ENCODE measurements at places on chromosomes 13 and 19.

DNA sequence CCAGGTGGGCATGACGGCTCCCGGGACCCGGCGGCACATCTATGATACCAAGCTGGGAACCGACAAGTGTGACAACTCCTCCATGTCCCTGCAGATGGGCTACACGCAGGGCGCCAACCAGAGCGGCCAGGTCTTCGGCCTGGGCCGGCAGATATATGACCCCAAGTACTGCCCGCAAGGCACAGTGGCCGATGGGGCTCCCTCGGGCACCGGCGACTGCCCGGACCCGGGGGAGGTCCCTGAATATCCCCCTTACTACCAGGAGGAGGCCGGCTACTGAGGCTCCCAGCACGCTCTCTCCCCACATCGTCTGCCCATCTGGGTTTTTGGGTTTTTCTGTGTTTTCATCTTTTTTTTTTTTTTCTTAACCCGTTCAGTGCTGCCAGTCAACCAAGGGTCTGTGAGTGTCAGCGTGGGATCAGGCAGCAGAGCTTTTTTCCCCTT is 2.3 kb upstream of the ABCA7 start:
- no peak for DNase-seq
- no peaks in the 10 kb centered on the region for H3K27me3 ChIP-seq
- H3K4me1 ChIP-seq = no peaks in the 10 kb centered on the region
- H3K36me3 ChIP-seq = peaks cover 6% of the 10 kb centered on the region
- H3K4me3 ChIP-seq = no peak overlapping the region

DNA sequence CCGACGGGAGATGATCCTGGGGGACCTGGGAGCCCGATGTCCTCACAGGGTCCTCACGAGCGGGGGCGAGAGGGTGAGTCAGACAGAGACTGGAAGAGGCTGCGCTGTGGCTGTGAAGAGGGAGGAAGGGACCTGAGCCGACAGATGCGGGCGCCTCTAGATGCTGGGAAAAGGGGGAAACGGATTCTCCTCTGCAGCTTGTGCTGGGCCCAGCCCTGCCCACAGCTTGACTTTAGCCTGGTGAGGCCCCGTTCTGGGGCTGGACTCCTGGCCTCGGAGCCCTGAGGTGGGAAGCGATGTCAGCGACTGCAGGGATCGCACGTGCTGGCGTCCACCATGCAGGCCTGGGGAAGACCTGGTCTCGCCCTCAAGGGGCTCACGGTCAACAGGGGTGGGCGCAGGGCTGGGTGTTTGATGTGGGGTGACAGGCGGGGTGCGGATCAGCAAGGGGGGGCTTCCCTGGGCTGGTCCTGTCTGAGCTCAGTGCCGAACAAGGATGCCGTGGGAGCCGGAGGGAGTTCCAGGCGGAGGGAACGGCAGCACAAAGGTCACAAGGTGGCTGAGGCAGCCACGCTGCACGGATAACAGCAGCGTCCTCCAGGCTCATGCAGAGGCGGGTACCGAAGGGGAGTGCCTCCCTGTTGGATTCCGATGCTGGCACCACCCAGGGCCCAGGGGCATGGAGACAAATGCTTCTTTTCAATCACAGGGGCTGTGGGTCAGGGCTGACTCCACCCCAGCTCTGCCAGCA is 31.8 kb downstream of the PIP5K1C start:
- no peaks in the 10 kb centered on the region for H3K27me3 ChIP-seq
- H3K4me1 ChIP-seq = no peaks in the 10 kb centered on the region
- no peaks in the 10 kb centered on the region for H3K36me3 ChIP-seq
- no peak for DNase-seq
- peak overlapping the region; percentile 87 for H3K27ac ChIP-seq

GRCh38 chr13:33259296-33259695 is 26.3 kb downstream of the STARD13 start:
- no peak overlapping the region for H3K4me3 ChIP-seq
- no peak overlapping the region for H3K27ac ChIP-seq
- no peak for DNase-seq
- no peaks in the 10 kb centered on the region for H3K4me1 ChIP-seq

DNA sequence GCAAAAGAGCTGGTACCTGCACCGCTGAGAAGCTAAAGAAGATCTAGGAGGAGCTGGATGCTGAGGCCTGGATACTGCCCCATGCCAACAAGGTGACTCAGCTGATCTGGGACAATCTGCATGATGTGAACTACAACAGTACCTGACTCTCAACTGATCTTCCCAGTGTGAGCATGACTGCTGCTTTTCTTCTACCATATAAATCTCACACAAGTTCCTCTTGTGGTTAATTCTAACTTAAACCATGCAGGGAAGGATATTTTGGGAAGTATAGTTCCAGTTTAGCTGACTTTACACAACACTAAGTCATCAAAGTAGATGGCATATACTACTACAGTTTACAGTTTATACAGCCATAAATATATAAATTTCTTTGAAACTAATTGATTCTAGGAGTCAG is 91.9 kb downstream of the SLAIN1 start:
- no peak overlapping the region for H3K4me3 ChIP-seq
- no peaks in the 10 kb centered on the region for H3K36me3 ChIP-seq
- H3K27ac ChIP-seq = no peak overlapping the region
- H3K4me1 ChIP-seq = no peaks in the 10 kb centered on the region
- DNase-seq = no peak

GRCh38 chr13:41502673-41503072 is 45.3 kb downstream of the RGCC start:
- no peak overlapping the region for H3K27ac ChIP-seq
- no peak for DNase-seq
- H3K36me3 ChIP-seq = no peaks in the 10 kb centered on the region
- no peak overlapping the region for H3K4me3 ChIP-seq

DNA sequence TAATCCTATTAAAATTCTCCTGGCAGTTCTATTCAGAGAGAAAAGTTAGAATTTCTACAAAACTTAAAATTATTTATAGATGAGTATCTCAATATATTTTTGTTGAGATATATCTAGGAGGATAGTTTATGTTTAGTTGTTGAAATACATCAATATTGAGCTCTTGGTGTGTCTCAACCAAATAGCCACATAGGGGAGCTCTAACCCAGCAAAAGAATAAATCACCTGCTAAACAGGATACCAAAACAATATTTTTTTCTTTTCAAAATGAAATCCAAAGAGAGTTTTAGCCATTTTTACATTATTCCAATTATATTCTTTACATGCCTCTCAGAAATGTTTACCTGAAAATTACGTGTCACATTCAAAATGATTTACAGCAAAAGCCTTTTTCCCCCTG is 954.7 kb downstream of the SLITRK6 start:
- H3K27ac ChIP-seq = no peak overlapping the region
- no peak for DNase-seq
- H3K4me3 ChIP-seq = no peak overlapping the region
- H3K36me3 ChIP-seq = no peaks in the 10 kb centered on the region
- no peaks in the 10 kb centered on the region for H3K27me3 ChIP-seq

- no peak overlapping the region for H3K27ac ChIP-seq
- no peaks in the 10 kb centered on the region for H3K27me3 ChIP-seq
- H3K4me3 ChIP-seq = no peak overlapping the region
- DNase-seq = peak; percentile 87
- peaks cover 2% of the 10 kb centered on the region for H3K4me1 ChIP-seq
- no peaks in the 10 kb centered on the region for H3K36me3 ChIP-seq
These were observed 197.0 kb downstream of the COL4A1 start for GRCh38 chr13:110109910-110110309.

- H3K4me3 ChIP-seq = no peak overlapping the region
- no peaks in the 10 kb centered on the region for H3K36me3 ChIP-seq
- no peak for DNase-seq
- H3K4me1 ChIP-seq = no peaks in the 10 kb centered on the region
These were observed 56.3 kb upstream of the GPR12 start for GRCh38 chr13:26816881-26817280.

GRCh38 chr19:21750586-21751128 is 16.7 kb downstream of the ZNF100 start:
- H3K27me3 ChIP-seq = no peaks in the 10 kb centered on the region
- no peak overlapping the region for H3K27ac ChIP-seq
- H3K4me3 ChIP-seq = no peak overlapping the region

- no peak overlapping the region for H3K4me3 ChIP-seq
- no peaks in the 10 kb centered on the region for H3K27me3 ChIP-seq
- no peaks in the 10 kb centered on the region for H3K4me1 ChIP-seq
- H3K27ac ChIP-seq = no peak overlapping the region
- no peak for DNase-seq
- H3K36me3 ChIP-seq = no peaks in the 10 kb centered on the region
These were observed 70.4 kb downstream of the FLT1 start for GRCh38 chr13:28424541-28424940.

DNA sequence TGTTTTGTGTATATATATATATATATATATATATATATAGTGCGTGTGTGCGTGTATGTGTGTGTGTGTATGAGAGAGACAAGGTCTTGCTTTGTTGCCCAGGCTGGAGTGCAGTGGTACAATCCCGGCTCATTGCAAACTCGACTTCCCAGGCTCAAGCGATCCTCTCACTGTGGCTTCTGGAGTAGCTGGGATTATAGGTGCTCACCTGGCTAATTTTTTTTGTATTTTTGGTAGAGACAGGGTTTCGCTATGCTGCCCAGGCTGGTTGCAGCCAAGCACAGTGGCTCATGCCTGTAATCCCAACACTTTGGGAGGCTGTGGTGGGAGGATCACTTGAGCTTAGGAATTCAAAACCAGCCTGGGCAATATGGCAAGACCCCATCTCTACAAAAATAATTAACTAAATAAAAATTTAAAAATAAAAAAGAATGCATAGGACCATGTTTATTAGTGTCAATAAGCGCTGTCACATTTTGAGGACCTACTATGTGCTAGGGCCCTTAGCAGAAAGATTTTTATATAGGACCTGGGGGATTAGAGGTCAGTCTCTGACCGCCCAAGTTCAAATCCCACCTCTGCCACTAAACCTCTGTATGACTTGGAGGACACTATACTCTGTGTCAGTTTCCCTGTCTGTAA is 1.8 kb downstream of the PVR start:
- H3K4me1 ChIP-seq = no peaks in the 10 kb centered on the region
- H3K4me3 ChIP-seq = no peak overlapping the region
- peak; percentile 6 for DNase-seq
- H3K27me3 ChIP-seq = no peaks in the 10 kb centered on the region
- no peaks in the 10 kb centered on the region for H3K36me3 ChIP-seq

GRCh38 chr13:105817498-105817897 is 718.0 kb downstream of the EFNB2 start:
- H3K27ac ChIP-seq = no peak overlapping the region
- no peaks in the 10 kb centered on the region for H3K36me3 ChIP-seq
- H3K4me3 ChIP-seq = no peak overlapping the region
- H3K4me1 ChIP-seq = no peaks in the 10 kb centered on the region

DNA sequence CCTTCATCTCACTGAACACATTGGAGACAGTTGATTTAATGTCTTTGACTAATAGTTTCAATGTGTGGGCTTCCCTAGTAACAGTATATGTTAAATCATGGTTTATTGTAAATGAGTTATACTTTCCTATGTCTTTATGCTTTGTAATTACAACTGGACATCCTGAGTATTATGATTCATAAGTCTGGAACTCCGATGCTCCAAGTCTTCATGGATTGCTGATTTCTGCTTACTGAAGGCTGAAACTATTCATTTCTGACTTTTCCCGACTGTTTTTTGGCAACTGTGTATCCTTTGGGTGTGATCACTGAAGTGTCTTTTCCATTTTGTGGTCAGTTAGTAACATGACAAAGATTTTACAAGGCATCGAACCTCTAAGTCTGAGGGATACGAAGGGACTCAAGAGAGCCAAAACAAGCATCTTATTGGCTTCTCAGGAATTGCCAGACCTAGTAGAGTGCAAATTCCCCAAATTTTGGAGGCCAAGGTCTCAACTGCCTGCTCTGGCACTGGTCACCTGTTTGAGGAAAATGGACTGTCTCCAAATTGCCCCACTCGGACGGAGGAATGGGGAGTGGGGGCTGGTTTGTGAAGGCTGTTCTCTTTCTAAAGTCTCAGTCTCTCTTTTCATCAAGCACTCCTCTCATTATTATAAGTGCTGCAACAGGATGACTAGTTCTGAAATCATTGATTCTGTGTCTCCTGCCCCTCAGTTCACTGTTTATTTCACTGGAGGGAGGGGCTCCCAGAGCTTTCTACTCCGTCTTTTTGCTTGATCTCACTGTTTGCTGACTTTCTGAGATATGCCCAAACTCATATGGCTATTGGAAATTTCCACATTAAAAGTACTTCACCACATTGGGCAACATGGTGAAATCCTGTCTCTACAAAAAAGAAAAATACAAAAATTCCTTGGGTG is 20.2 kb upstream of the CD70 start:
- no peaks in the 10 kb centered on the region for H3K36me3 ChIP-seq
- H3K27ac ChIP-seq = no peak overlapping the region
- H3K4me1 ChIP-seq = no peaks in the 10 kb centered on the region
- no peaks in the 10 kb centered on the region for H3K27me3 ChIP-seq

- no peaks in the 10 kb centered on the region for H3K4me1 ChIP-seq
- no peaks in the 10 kb centered on the region for H3K27me3 ChIP-seq
- H3K4me3 ChIP-seq = peak overlapping the region; percentile 73
- DNase-seq = peak; percentile 83
- H3K27ac ChIP-seq = peak overlapping the region; percentile 89
These were observed 616 bp downstream of the HNRNPUL1 start for GRCh38 chr19:41264581-41265394.

DNA sequence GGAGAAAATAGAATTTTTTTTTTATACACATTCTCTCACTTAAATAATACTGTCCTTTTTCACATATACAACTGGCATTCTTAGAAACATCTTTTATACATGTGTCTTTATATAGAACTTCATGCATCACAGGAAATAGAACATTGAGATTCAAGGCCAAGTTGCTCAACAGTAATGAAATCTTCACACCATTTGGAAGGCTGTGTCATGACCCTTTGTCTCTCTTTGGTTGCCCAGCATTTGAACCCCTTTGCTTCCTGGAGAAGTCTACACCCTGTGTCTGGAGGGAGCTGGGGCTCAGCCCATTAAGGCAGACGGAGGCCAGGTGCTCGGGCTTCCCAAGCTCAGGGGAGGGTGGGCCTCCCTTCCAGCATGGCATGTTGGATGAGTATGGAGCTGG is 41.1 kb downstream of the B3GLCT start:
- no peak overlapping the region for H3K4me3 ChIP-seq
- no peaks in the 10 kb centered on the region for H3K36me3 ChIP-seq
- DNase-seq = no peak
- H3K27ac ChIP-seq = no peak overlapping the region
- no peaks in the 10 kb centered on the region for H3K27me3 ChIP-seq

- no peaks in the 10 kb centered on the region for H3K27me3 ChIP-seq
- H3K4me1 ChIP-seq = no peaks in the 10 kb centered on the region
- no peaks in the 10 kb centered on the region for H3K36me3 ChIP-seq
- peak; percentile 55 for DNase-seq
- no peak within 1 kb of the TSS for H3K4me3 ChIP-seq
These were observed at the start of gene KCNN4 for GRCh38 chr19:43780706-43781525. TSS of gene KCNN4 (minus strand) at chr19:43780973. CDS start at chr19:43780861, 112 bp downstream.

All from aorta (tissue), 5 donors.